ENCODE measurements at places on chromosomes 4 and X. TPM values are rescaled to one million over a fixed set of nuclear protein-coding genes. Genes with fewer than 3 reads are reported as not detected.

Gene GAGE1
- not detected for total RNA-seq

Gene CCSER1
- total RNA-seq, result not detected

Gene HS6ST2
- not detected for total RNA-seq

Gene UCP1
- total RNA-seq, result not detected

Gene PF4V1
- not detected for total RNA-seq

Gene TEX13A
- total RNA-seq, result not detected

Gene MAGEA9B
- not detected for total RNA-seq

Gene CYTL1
- total RNA-seq, result 1.4 TPM

Gene WDR13
- total RNA-seq, result 62.7 TPM

Gene EGFL6
- total RNA-seq, result not detected

Gene HEPH
- total RNA-seq, result 23.5 TPM

Gene GPC3
- not detected for total RNA-seq
